GM12892 (cell line): ENCODE measurements at places on chromosomes 6 and 20.

GRCh38 chr6:160139420-160139851 is 17.8 kb downstream of the SLC22A1 start:
- no peak for DNase-seq

DNA sequence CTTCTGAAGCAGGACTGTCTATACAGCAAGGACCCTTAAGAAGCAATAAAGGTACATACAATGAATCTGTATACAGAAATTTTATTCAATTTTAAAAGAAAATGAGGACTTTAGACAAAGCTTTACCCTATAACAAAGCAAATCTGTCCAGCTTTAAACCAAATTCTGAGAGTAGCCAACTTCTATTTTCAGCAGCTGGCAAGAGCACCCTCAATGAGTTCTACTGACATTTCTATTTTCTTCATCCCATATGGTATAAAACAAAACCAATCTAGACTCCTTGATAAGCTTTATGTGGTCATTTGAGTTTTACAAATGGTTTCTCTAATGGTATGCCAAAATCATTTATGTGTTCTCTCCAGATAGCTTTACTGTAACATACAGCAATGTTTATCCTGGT is 12.7 kb downstream of the CPNE1 start:
- DNase-seq, result no peak

GRCh38 chr6:164104432-164104831 is 689.9 kb downstream of the QKI start:
- no peak for DNase-seq

GRCh38 chr6:1310628-1311399 is 1.1 kb upstream of the FOXQ1 start:
- DNase-seq, result no peak

GRCh38 chr20:48211238-48211637 is 426.0 kb upstream of the SULF2 start:
- DNase-seq, result no peak

GRCh38 chr20:36341331-36342020 is 35.3 kb downstream of the DLGAP4 start:
- DNase-seq, result no peak

DNA sequence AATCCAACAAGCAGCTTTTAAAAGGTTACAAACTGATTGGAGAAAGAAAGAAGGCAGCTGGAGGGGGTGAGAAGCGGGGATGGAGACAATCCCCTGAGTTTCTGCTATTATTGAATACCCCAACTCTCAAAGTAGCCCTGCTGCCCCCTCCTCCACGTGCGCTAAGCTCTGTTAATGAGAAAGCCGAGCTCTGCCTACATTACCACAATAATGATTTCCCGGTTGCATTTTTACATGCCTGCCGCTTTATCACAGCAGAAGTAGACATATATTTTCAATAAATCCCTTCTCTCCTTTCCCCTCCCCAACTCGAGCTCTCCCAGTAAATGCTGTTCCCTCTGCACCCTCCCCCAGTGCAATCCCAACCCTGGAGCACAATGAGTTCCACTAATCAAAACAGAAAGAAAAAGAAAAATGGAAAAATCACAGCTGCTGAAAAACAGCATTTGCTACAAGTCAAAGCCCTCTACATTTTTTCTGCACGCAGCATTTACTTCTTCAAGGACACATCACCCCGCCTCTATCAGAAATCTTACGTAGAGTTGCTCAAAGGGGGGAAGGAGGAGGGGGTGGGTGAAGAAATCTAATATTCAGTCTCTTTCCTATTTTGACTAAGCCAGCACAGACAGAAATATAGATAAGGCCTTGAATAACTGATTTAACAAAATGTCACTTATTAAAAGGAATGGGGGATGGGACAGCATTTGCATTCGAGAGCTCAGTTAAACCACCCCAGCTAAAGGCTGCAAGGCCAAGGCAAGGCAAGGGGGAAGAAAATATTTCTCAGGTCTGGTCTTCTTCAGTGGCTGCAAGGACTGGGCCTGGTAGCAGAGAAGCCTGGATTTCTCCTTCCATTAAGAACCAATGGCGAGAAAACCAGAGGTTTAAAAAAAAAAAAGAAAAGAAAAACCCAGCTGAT is 10.7 kb downstream of the TRERF1 start:
- no peak for DNase-seq

GRCh38 chr6:89032599-89032998 is 48.0 kb upstream of the PNRC1 start:
- DNase-seq, result no peak

DNA sequence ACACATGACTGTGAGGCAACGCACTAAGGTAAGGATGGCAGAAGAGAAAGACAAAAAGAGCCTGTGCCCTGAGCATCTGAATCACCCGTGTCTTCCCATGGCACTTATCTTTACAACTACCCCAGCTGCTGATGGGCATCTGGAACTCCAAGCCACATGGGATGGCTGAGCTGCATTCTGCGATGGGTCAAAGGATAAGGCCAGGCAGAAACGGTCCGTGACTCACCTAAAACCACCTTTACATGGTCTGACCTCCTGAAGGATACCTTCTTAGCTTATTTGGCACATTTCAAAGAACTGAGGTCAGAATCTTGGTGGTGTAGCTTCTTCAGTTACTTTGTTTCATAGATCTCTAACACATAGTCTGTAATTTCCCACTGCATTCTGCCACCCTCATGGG is 99.7 kb downstream of the DNAH8 start:
- no peak for DNase-seq
